Activated CD4-positive, CD25-positive, alpha-beta regulatory T cell (primary cell): ENCODE measurements at places on chromosomes 2 and 18.

DNA sequence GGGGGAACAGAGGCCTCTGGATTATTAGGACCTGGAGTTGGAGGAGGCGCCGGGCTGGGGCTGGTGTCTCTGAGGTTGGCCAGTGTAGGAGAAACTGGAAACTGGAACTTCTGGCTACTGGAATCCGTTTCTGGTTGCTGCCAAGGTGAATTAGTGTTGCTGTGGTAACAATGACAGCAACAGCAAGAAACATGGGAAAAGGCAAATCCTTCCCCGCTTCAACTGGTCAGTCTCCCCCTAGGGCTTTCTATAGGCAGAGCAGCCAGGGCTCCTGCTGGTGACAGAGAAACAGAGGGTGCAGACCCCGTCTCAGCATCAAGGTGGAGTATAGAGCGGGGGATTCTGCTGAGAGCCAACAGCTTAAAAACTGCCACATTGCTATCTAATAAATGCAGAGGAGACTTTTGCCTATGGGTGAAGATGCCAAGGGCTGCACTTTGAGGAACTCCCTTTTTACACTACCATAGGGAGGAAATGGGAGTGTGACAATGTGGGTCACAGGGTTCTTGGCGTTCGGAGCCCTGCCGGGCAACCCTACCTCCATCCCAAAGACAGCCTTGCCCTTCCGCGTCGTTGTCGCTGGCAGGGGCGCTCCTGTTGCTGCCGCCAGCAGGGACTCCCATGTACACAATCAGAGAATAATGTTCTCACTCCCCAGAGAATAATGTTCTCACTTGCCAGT, 81.4 kb upstream of the CABLES1 start:
- no peak for DNase-seq

DNA sequence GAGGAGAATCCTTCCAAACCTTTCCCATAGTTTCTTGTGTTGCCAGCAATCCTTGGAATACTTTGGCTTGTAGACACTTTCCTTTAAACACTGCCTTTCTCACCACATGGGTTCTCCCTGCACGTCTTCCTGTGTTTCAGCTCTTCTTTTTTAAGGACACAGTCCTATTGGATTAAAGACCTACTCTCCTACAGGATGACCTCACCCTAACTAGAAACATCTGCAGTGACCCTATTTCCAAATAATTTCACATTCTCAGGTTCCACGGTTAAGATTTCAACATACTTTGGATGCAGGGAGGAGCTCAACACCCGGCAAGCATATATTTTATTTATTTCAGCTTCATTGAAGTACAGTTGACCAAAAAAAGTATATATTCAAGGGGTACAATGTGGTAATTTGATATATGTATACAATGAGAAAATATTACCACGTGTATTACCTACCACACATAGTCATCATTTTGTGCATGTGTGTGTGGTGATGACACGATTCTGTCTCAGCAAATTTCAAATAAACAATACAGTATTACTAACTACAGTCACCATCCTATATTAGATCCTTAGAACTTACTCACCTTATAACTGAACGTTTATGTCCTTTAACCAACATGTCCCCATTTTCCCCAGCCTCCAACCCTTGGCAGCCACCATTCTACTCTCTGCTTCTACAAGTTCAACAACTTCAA, 745.0 kb downstream of the CBLN2 start:
- no peak for DNase-seq

DNA sequence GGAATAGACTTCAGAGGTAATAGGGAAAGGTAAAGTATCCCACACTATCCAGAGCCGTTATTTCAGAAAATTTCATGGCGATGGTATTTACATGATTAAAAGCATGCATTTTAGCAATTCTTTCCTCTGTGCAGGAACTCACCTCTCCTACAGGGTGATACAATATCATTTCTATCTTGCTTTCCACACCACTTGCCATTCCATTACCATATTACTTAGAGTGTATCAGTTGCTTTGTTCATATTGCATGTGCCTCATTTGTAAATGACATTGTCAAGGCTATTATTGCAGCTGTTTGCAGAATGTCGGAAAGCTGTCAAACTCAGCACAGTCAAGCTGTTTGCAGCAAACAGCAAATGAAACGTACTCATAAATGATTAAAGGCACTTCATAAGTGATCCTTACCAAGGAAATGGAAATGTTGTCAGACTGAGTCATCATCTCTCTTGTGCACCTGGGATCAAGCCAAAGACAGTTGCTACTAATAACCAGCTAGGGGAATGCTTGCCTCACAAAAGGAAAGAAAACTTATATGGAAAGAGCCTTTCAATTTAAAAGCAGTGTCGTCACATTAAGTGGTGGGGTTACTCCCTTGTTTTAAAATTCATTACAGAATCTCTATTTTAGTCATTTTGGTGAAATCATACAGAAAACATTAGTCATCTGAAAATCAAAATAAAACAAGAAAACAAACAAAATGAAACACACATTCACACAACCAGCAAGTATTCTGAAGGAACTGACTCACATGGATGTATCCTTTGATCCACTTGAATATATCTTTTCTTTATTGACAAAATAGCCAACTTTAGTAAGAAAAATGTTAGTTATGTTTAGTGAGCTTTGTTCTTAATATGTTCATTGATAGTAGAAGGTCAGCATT, 1064.1 kb upstream of the CNTNAP5 start:
- no peak for DNase-seq

DNA sequence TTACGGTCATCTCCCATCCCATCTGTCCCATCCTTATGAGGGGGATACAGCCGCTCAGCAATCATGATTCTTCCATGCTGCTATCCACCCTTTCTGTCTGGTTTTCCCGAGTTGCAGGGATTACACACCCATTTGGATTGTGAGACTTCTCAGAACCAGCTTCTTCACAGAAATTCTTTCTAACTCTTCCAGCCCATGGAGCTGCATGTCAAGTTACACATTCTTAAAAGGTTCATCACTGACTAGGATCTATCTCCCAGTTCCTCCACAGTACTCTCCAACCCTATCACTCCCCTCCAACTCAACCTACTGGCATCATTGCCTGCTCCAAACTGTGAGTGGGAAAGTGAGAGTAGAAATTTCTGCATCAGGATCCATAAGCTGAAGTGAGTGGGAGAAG, 558.2 kb upstream of the TNP1 start:
- DNase-seq, result no peak

DNA sequence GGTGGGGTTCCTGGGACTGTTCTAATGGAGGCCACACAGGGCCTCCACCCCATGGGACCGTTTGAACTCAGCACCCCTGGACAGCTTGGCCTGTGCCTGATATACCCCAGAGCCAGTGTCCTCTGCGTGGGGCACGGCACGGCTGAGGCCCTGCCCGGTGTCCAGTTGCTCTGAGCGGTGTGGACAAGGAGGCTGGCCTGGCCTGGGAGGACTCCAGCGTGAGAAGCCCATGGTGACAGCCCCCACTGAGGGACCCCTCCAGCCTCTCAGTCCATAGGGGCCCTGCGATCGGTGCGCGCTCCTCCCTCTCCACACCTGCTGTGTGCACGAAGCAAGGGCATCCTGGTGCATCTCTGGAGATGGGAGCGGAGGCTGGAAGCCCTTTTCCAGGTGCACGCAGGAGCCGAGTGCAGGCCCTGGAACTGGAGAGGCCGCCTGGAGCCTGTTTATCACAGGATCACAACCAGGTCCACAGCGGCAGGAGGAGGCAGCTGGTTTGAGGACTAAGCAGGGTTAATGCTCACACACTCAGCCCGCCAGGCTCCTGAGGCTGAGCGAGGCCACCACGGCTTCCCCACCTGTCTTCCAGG, 120.2 kb downstream of the PTGR3 start:
- no peak for DNase-seq
